Left renal cortex interstitium (tissue), 4 donors: ENCODE measurements at places on chromosomes 11 and 22. TPM values are rescaled to one million over a fixed set of nuclear protein-coding genes. Genes with fewer than 3 reads are reported as not detected.

The CFAP300 gene
- 7.3 TPM for polyA plus RNA-seq

- DNase-seq = no peak
Observed at GRCh38 chr22:47188261-47189055, 426.0 kb downstream of the TBC1D22A start.

The DDIAS gene
- 5.9 TPM for polyA plus RNA-seq

The THRSP gene
- not detected for polyA plus RNA-seq

The SLC22A8 gene
- polyA plus RNA-seq = 26.6 TPM

The KCTD17 gene
- polyA plus RNA-seq = 24.1 TPM
